ENCODE measurements at places on chromosomes 3 and 15.

DNA sequence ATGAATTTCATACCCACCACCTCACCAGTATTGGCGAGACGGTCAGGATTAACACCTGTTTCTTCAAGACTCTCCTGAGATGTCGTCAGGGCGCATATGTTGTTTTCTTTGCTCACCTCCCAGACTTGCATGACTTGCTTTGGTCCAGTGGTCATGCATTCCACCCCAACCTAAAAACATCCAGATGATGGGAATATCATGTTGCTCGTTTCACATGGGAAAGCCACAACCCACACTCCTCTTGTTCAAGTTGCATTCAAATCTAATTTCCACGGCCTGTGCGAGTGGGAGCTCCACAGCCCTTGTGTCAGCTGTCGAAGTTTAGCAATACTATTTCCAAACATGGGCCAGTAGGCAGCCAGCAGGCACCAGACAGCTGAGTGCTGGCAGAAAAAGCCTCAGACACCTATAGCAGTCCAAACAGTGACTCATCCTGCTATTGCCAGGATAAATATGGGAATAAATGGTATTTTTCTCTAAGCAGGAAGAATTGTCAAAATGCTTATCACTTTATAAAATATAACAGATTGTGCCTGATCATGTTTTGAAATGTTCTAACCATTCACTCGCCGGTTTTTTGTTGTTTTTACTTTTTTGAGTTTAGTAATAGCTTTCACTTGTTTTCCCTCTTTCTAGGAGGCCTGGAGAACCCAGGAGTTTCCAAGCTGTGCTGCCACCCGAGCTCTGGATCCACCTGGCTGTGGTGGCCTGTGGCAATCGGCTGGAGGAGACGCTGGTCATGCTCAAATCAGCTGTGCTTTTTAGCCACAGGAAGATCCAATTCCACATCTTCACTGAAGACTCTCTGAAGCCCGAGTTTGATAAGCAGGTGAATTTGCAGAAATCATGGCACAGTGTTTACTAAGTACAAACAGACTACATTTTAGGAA, 20.1 kb downstream of the GXYLT2 start:
- no peak for DNase-seq

DNA sequence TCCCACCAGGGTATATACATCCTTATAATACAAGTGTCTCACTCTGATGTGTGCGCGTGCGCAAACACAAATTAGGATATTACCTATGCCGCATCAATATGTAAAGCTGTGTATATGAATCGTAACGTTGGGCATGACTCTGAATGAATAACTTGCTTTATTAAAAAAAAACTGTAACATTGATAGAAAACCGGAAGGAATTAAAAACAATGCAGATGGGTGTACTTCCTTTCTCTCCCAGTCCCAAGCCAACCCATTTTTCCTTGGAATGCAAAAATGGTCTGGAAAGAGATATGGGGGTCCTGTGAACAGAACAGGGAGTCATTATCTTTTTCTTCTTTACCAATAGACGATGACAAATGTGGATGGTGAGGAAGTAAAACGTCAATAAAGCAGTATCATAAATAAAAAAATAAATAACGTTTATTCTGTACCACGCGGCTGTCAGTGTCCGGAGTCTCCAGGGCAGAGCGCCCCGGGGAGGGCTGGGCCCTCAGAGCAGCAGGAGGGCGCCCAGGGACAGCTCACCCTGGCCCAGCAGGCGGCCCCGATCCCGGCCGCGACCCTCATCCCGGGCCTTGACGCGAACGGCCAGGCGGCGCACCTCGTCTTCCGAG, 1.6 kb downstream of the C2CD4B start:
- no peak for DNase-seq

GRCh38 chr3:63900459-63900858, 11.7 kb downstream of the SCAANT1 start:
- DNase-seq, result no peak

GRCh38 chr15:42031198-42031915, 10.5 kb upstream of the PLA2G4E start:
- peak; percentile 47 for DNase-seq

GRCh38 chr3:141784531-141784930, 21.3 kb downstream of the GRK7 start:
- no peak for DNase-seq

DNA sequence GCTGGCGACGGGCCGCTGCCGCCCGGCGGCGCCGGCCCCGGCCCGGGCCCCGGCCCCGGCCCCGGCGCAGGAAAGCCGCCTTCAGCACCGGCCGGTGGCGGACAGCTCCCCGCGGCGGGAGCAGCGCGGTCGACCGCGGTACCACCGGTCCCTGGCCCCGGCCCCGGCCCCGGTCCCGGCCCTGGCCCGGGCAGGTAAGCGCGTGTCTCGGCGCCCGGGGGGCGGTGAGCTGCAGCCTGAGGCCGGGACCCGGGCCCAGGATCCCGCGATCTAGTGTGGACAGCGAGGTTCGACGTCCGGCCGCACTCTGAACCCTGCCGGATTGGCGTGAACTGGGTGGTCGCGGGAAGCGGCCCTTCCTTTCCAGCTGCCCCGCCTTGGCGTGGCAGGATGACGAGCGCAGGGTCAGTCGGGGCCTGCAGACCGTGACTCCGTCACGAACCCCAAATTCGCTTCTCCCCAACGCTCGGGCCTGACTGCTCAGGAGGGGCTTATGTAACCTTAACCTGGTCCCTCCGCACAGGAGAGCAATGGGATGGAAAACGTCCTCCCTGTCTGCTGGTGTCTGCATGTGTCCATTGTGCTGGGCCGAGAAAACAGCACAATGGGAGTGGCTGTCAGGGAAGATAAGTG, 472 bp downstream of the BSN start:
- DNase-seq, result peak; percentile 22

- DNase-seq, result no peak
Measured at GRCh38 chr15:33341953-33342352, 31.2 kb downstream of the RYR3 start.

DNA sequence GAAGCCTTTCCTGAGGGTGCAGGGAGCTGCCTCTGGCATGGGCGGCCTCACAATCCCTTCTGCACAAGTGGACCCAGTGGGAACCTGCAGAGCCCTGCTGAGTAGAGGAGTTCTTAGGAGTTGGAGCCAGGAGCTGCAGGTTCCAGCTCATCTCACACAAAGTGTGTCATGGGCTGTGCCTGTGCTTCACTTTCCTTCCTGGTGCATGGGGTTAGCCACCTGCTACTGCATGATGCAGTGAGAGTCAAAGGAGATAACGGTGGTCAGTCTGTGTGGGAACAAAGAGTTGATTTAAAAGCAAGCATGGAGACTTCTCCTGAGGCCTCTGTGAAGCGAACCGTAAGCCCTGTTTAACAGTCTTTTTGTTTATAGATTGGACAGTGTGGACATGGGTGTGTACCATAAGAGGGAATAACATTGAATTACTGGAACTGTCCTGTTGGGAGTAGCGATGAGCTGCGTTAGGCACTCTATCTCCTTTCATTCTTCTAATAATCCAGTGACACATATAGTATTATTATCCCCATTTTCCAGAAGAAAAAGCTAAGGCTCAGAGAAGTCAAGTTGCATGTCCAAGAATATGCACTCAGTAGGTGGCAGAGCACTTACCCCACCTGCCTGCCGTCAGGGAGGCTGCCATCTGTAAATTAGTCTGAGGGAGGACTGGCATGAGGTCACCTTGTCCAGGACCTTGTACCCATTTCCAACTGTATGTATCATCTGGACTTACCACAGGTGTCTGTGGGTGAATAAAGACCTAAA, 68.7 kb upstream of the PRR23C start:
- no peak for DNase-seq

DNA sequence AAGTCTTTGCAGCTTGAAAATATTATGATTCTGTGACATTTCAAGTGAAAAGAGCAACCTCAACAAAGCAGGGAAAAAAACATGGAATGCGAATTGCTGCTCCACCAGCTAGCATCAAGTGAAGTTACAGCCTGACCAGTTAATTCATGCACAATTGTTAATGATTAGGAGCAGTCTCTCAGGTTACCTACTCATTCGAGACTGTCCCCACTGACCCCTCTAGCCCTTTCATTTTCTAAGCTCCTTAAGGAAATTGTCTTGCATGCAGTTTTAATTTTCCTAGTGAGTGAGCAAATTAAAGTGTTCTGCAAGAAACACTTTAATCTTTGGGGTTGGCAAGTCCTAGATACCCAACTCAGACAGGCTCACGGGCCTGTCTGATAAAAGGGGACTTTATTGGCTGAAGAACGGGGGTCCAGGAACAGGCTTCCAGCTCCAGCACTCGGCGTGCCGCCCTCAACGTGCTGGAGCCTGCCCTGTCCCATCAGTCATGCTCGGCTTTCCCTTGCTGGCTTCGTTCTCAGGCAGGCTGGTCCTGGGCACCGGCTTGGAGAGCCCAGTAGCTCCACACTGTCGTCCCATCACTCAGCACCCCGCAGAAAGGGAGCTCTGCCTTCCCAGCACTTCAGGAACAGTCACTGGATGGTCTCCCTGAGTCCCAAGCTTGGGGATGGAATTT, 18.3 kb downstream of the PODXL2 start:
- DNase-seq, result no peak

DNA sequence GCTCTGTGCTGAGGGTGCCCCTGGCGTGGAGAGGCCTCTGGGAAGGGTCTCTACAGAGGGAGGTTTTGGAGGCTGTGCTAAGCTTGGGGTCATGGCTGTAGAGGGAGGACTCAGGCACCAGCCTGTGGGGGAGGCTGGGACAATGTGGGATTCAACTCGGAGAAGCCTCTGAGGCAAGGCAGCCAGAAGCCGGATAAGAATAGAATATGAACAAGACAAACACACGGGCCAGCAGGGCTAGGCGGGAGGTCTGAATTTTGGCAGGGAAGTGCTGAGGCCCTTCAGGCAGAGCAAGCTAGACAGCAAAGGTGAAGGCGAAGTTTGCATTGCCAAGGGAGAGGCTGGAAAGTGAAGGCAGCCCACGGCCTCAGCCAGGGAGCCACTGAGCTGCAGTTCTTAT, 612.1 kb upstream of the NR2F2 start:
- no peak for DNase-seq

DNA sequence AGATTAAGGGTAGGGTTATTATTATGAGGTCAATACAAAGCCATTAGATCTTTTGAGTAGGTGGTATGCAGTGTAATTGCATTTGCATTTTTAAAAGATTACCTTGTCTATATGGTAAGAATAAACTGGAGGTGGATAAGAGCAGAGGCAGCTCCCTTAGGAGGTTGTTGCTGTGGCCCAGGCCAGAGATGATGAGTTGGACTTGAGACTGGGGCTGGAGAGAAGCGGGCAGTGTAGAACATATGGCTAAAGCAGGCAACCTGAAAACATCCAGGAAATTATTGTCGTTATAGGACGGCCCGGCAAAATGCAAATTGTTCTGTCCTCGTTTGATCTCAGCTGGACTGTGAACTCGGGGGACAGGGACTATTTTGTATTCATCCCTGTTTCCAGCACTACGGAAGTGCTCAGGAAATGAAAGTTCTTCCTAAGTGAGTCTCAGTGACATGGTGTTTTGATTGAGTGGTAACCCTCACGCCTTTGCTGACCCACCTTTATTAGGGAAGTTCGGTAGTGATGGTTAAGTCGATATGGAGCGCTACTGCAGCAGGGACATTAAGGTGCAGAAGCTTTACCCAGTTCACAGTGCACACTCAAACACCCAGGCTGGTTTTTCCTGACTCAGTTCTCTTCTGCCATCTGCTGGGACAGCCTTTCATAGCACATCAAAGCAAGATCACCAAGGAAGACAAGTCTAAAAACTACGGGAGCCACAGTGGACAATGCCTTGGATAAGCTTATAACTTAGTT, 27.2 kb upstream of the VPS33B start:
- peak; percentile 74 for DNase-seq

DNA sequence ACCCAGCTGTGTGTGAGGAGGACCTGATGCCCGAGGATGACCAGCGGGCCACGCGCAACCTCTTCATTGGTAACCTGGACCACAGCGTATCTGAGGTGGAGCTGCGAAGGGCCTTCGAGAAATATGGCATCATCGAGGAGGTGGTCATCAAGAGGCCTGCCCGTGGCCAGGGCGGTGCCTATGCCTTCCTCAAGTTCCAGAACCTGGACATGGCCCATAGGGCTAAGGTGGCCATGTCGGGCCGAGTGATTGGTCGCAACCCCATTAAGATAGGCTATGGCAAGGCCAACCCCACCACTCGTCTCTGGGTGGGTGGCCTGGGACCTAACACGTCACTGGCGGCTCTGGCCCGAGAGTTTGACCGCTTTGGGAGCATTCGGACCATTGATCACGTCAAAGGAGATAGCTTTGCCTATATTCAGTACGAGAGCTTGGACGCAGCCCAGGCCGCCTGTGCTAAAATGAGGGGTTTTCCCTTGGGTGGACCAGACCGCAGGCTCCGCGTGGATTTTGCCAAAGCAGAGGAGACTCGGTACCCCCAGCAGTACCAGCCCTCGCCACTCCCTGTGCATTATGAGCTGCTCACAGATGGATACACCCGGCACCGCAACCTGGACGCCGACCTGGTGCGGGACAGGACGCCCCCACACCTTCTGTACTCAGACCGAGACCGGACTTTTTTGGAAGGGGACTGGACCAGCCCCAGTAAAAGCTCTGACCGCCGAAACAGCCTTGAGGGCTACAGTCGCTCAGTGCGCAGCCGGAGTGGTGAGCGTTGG, 1.5 kb downstream of the RBM15B start:
- no peak for DNase-seq

DNA sequence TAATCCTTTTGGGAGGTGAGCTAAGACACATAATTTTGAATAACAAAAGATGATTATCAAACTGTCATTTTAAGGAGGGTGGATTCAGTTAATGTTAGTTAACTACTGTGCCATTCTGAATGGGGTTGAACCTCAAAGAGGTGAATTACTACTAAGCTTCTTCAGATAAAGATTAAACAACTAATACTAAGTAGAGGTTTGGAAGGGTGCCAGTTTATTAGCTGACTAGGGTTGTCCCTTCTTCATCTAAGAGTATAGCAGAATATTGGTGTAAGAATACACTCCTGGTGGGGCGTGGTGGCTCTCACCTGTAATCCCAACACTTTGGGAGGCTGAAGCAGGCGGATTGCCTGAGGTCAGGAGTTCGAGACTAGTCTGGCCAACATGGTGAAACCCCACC, 123.1 kb upstream of the LRRFIP2 start:
- no peak for DNase-seq

GRCh38 chr15:45919806-45920205, 285.0 kb downstream of the SQOR start:
- DNase-seq, result no peak

DNA sequence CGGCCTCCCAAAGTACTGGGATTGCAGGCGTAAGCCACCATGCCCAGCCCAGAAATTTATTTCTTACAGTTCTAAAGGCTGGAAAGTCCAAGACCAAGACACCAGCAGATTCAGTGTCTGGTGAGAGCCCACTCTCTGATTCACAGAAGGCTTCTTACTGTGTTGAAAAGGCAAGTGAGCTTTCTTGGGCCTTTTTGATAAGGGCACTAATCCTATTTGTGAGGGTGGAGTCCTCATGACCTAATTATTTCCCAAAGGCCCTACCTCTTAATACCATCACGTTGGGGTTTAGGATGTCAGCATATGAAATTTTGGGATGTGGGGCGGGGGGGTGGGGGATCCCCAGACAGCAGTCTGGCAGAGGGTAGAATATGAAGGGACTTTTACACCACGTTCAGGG, 47.5 kb upstream of the MEX3B start:
- no peak for DNase-seq

- no peak for DNase-seq
Measured at GRCh38 chr3:20325563-20325962, 139.6 kb upstream of the SGO1 start.

Measured in prostate gland (tissue), 2 donors.